ENCODE measurements at places on chromosomes 11 and 22.

DNA sequence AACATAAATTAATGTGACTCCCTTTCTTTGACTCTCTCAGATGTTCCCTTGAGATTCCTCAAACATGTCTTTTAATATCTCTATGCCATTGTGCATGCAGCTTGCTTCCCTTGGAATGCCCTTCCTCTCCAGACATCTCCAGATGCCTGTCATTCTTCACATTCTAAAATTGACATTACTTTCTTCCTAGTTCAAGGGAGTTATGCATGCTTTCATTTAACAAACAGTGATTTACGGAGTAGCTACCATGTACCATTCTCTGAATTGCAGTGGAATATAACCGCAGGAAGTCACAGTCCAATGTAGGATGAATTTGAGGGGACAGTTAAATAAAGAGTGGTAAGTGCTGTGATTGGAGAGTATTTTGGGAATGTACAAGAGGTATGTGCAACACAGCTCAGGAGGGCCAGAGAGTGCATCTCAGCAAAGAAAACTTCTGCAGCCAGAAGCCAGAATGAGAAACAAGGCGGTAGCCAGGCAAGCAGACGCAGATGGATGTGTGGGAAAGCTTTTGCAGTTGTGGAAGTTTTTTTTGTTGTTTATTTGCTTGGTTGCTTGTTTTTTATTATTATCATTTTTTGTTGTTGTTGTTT lies 18.7 kb downstream of the MMP10 start:
- no peak for DNase-seq

DNA sequence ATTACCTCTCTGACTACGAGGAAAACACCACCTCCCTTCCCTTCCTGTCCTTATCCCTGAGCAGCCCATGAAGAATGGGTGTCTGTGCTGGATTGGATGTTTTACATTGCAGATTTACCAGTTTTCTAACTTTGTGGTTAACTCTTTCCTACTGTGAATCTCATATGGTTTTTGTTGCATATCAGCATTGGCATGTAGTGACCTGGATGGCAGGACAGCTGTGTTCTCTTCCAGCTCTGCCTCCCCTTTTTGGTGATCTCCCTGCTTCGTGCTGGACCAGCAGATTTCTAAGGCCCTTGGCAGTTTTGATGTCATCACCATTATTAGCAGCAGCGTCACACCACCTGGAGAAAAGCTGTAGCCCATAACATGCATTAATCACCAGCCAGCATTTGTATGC lies 26.7 kb downstream of the OR6Q1 start:
- DNase-seq = no peak

GRCh38 chr11:85663080-85663752 lies 1.7 kb downstream of the CREBZF start:
- DNase-seq = no peak

- no peak for DNase-seq
Measured at GRCh38 chr11:24779791-24780190, 282.9 kb downstream of the LUZP2 start.

- no peak for DNase-seq
Measured at GRCh38 chr11:27413218-27413617, 50.2 kb upstream of the CCDC34 start.

DNA sequence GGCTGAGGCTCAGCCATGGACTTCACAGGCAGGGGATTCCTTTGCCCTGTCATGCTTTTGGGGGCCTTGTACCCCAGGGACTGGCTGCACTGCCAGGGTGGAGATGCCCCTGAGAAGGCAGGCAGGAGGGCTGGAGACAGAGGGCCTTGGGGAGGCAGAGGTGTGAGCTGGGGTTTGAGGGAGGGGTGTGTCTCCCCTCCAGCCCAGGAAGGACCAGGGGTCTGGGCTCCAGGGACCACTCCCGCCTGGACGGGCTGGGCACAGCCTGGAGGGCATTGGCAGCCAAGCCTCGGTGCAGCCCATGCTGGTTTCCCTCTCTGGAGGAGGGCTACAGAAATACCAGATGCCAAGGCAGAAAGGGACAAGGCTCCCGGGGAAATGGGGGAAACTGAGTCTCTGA lies 19.5 kb downstream of the OTUB1 start:
- DNase-seq = no peak

- DNase-seq = no peak
Measured at GRCh38 chr11:34223021-34223813, 117.8 kb downstream of the NAT10 start.

GRCh38 chr11:69985641-69986439 lies 92.3 kb upstream of the ANO1 start:
- no peak for DNase-seq

GRCh38 chr11:115155978-115156377 lies 348.2 kb downstream of the CADM1 start:
- DNase-seq = no peak

DNA sequence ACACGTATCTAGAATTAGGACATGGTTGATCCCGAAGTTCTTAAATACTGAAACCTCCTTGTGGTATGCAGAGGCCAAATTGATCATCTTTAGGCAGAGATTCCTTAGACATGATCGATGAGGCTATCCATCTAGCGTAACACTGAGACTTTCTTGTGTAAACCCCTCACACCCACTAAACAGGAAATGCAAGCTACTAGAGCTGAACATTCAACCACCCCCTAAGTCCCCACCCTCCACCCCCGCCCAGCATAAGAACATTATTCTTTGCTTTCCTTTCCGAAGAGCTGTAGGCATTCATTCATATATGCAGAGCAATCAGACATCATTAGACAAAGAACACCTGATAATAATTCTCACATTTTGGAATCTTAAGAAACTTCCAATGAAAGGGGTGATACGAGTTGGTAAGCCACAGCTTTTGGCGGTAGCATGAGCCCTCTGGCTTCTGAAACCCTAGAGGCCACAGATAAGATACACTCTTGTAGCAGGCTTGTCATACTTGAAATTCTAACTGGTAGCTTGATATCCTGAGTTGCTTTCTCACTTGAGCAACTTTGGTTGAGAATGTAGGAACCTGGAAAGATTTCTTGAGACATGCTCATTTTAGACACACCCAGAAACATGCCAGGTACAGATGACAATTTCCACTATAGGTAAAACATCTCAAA lies 42.2 kb downstream of the FLI1 start:
- DNase-seq = no peak

DNA sequence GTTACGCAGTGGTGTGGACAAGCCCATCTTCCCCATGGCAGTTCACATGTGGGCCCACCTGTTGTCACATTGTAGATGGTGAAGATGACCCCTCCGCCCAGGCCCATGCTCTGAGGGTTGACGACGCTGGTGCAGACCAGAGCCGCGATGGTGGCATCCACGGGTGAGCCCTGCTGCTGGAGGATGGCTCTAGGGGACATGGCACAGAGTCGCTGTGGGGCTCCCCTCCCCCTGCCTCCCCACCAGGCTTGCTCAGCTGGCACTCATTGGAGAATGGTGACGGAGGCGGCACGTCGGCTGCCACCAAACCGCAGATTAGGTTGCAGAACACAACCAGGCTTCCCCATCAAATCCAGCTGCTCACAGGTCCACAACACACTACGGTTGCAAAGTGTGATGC lies 11.1 kb downstream of the GGT5 start:
- no peak for DNase-seq

DNA sequence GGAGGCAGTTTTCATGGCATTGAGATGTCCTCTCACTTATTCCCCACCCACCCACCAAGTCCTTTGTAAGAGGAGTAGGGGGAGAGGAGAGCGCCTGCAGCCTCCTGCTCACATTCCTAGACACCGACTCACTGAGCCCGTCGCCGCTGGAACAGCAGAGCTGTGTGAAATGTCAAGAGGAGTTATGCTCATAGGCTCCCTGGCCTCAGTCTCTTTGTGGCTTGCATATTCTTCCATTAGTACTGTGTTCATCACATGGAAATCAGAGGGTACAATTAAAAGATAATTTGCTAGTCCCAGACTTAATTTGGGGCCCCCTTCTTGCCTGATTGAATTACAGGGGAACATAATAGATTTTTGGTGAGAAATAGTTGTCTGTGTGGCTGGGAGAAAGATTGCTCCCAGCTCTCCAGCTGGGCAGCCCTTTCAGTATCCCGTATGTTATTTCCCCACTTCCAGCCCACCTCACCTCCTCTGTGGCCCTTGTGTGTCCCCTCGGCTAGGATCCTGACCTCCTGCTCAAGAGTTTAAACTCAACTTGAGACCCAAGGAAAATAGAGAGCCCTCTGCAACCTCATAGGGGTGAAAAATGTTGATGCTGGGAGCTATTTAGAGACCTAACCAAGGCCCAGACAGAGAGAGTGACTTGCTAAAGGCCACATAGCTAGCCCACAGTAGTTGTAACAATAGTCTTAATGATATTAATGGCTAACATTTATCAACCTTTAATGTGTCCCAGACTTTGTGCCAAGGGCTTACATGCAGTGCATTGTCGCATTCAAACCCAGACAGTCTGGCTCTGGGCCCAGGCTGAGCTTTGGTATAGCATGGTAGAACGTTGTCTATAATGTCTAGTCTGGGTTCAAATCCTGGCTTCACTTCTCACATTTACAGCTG lies 32.2 kb downstream of the LIMK2 start:
- DNase-seq = no peak

GRCh38 chr11:9656864-9657263 lies 7.0 kb upstream of the SWAP70 start:
- DNase-seq = no peak

DNA sequence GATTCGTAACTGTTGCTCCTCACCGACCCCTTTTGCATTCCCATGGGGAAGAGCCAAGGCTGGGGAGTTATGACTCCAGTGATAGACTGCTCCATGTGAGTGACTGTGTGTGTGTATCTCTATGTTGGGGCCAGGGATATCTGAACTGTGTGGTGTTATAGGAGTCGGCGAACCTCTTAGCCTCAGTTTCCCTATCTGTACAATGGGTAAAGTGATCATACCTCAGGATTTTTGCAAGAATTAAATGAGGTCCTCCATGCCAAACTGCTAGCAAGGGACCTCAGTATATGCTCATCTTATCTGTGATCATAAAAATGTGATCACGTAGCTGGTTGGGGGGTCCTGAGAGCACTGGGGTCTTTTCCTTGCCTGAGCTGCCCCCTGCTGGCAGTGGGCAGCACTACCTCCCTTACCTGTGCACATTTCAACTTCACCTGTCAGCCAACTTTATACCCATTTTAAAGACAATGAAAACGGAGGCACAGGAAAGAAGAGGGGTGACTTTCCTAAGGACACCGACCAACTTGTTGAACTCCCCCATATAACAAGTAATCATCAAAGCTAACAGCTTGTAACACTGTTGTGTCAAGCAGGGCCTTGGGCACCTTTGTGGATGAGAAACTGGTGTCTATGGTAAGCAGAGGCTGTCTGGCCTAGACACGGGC lies 1.4 kb upstream of the DPP3 start:
- no peak for DNase-seq

DNA sequence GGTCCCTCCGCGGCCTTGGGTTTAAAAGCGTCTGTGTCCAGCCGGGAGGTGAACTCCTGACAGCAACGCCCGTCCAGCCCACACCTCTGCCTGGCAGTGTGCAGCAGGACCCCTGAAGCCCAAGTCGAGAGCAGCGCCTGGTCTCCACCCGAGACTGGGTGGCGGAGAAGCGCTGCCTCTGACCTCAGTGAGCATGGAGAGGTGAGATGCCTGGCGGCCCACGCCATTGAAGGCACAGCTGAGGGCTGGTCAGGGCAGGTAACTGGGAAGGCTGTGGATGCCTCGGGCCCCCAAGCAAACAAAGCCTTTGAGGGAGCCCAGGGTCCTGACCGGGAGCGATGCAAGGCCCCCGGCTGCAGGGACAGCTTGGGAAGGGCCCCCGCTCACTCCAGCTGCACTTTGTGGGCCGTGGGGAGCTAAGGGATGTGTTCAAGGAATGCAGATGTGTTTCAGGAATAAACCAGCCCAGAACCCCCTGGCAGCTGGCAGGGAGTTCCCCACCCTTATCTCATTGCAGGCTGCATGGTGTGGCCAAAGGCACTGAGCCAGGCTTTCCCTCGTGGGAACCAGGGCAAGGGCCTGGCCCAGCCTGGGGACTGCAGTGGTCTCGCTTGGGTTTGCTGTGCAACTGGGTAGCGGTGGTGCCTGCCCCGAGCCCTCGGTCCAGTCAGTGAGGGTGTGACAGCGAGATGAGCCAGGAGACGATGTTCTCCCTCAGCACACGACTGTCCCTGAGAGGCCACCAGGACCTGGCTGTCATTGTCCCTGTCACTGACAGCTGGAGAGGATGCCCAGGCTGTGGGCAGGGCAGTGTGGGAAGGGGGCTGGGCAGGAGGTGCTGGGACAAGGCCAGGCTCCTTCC lies 92.5 kb downstream of the WNT7B start:
- no peak for DNase-seq

DNA sequence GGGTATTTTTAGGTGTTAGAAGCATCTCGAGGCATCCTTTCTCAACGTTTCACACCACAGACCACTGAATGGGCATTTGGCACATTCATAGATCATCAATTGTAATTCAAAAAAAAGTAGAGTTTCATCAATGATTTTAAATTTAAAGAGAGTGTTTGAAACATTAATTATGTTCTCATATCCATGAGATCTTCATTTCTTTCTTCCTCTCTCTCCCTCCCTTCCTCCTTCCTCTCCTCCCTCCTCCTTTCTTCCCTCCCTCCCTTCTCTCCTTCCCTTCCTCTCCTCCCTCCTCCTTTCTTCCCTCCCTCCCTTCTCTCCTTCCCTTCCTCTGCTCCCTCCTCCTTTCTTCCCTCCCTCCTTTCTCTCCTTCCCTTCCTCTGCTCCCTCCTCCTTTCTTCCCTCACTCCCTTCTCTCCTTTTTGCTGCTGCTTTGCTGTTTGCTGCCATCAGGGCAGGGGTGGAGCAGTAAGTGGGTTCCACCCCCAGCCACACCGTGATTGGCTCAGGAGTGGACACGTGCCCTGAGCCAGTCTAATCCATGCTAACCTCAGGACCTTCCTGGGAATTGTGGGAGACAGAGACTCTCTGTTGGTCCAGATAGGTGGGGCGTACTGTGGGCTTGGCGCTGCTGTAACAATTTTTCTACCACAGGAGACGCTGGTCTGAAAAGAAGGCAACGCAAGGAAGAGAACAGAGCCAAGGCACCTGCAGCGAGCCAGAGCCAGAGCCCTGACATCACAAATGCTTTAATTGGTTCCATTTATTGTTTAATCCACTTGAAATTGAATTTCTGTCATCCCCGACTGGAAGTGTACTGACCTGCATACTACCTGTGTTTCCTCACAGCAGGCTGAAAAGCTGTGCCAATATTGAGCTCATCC lies 33.7 kb upstream of the APOBEC3A start:
- DNase-seq = no peak

DNA sequence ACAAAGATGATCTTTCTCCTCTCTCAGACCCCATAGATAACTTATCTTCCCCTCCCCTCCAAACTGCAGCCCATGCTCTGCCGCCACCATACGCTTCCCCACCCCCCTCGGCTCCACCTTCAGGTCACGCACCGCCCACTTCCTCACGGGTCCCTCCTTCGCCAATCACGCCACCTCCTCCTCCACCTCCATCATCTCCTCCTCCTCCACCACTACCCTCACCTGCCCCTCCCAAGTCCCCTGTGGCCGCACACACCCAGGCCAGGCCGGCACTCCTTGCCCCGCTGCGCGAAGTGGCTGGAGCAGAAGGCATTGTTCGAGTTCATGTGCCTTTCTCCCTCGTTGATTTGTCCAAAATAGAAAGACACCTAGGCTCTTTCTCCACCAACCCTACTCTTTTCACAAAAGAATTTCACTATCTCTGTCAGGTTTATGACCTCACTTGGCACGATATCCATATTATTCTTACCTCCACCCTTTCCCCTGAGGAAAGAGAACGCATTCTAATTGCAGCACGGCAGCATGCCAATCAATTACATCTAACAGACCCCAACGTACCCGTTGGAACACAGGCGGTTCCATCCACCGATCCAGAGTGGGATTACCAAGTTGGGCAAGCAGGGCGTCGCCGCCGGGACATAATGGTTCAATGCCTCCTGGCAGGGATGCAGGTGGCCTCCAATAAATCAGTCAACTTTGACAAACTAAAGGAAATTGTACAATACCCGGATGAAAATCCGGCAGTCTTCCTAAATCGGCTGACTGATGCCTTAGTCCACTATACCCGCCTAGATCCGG lies 12.3 kb upstream of the OR56A3 start:
- DNase-seq = no peak

All from effector memory CD4-positive, alpha-beta T cell (primary cell).